Osteocyte (in vitro differentiated cells): ENCODE measurements at places on chromosomes 5 and 9. TPM values are rescaled to one million over a fixed set of nuclear protein-coding genes. Genes with fewer than 3 reads are reported as not detected.
A peak's percentile ranks its signal among the peaks of the same experiment; 100 is the strongest.

DNA sequence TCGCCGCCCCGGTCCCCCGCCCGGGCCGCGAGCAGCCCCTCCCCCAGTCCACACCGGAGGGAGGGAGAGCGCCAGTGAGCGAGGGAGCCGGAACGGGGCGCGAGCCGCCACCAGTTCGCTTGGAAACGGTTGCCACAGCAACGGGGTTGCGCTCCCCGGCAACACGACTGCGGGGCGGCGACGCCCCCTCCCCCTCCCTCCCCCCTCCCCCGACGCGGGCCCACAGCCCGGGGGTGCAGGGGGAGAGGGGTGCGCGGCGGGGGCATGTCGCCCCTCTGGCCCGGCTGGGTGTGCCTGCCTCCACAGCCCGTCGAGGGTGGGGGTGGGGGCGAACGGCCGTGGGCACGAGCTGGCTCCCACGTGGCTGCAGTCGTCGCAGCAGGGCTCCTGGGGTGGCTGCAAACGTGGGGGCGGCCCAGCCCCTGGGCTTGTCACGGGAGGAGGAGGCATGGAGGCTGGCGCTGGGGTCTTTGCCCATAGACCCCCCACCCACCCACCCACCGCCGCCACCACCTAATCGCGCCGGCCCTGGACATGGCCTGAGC, 524 bp downstream of the PRR7 start:
- DNase-seq: no peak
- no peaks in the 10 kb centered on the region for H3K27me3 ChIP-seq
- H3K4me3 ChIP-seq: peak overlapping the region; percentile 64
- no peak overlapping the region for H3K27ac ChIP-seq
- H3K4me1 ChIP-seq: peaks cover 20% of the 10 kb centered on the region

The PCDHB13 gene
- total RNA-seq: 2.2 and 2.4 TPM in 2 replicates

- H3K4me3 ChIP-seq: no peak overlapping the region
- DNase-seq: no peak
- H3K4me1 ChIP-seq: peaks cover 25% of the 10 kb centered on the region
Measured at GRCh38 chr5:125894383-125894782, 528.8 kb upstream of the GRAMD2B start.

GRCh38 chr5:151612689-151613427, 21.7 kb upstream of the FAT2 start:
- H3K4me1 ChIP-seq: peaks cover 23% of the 10 kb centered on the region
- no peak overlapping the region for H3K4me3 ChIP-seq
- H3K36me3 ChIP-seq: no peaks in the 10 kb centered on the region
- no peak overlapping the region for H3K27ac ChIP-seq

GRCh38 chr5:127934791-127935256, 148.7 kb upstream of the SLC12A2 start:
- peaks cover 23% of the 10 kb centered on the region for H3K4me1 ChIP-seq
- H3K36me3 ChIP-seq: no peaks in the 10 kb centered on the region
- H3K27me3 ChIP-seq: no peaks in the 10 kb centered on the region
- H3K27ac ChIP-seq: peak overlapping the region; percentile 74
- DNase-seq: no peak

The C9orf153 gene
- 0.40 TPM in 1 of 2 replicates, not detected in the other for total RNA-seq

DNA sequence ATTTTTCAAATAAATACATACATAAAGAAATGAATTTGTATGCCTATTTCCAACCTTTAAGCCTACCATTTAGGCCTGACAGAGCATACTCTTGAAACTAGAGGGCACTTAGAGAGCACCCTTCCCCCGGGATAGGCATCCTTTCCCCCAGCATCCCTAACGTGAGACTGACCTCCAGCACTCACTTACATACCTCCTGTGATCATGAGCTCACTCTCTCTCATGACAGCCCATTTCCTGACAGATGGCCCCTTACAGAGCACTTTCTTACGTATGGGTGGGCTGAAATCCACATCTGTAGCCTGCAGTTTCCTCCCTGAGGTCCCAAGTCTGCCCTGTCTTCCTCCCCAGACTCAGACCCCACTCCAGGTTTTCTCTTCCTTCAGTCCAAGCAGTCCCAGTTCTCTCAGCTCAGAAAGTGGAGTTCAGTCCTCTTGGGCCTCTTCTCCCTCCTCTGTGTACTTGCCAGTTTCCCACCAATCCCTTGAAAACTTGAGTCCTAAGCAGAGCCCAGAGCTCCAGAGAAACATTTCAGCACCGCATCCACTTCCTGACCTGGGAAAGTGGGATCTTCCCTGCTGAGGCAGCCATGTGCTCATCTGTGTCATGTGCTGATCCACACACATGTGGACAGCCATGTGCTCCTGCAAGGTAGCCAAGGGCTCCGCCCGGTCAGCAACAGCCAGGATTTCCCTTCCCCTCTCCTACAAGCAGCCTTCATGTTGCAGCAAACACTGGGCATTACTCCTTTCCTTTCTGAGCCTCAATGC, 2.2 kb upstream of the CDX1 start:
- no peak overlapping the region for H3K4me3 ChIP-seq
- DNase-seq: no peak
- H3K4me1 ChIP-seq: peaks cover 46% of the 10 kb centered on the region
- no peaks in the 10 kb centered on the region for H3K36me3 ChIP-seq
- peaks cover 4% of the 10 kb centered on the region for H3K27me3 ChIP-seq

The ZNF189 gene
- 17.3 and 19.0 TPM in 2 replicates for total RNA-seq

GRCh38 chr5:11323761-11324160, 562.7 kb upstream of the DAP start:
- no peak overlapping the region for H3K4me3 ChIP-seq
- no peaks in the 10 kb centered on the region for H3K27me3 ChIP-seq
- H3K27ac ChIP-seq: no peak overlapping the region
- no peaks in the 10 kb centered on the region for H3K4me1 ChIP-seq

DNA sequence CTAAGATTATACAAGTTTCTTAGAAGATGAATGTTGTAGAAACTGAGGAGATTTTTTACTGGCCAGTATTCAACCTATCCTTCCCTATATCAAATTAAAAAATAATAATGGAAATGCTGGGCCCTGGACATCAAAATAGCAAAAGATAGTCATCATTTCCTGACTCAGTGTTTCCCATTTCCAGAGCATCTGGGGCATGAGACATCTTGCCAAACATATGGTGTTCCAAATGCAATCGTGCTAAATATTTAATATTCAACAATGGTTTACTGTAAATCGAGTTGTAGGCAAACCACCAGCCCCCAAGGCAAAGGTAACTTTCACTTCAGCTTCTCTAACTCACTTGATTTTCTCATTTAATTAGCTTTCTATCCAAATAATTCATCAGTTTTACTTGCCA, 152.9 kb downstream of the FRMD3 start:
- H3K27me3 ChIP-seq: no peaks in the 10 kb centered on the region
- no peaks in the 10 kb centered on the region for H3K4me1 ChIP-seq
- no peak overlapping the region for H3K4me3 ChIP-seq
- no peak for DNase-seq
- no peak overlapping the region for H3K27ac ChIP-seq

- H3K36me3 ChIP-seq: no peaks in the 10 kb centered on the region
- H3K4me1 ChIP-seq: no peaks in the 10 kb centered on the region
- no peak overlapping the region for H3K4me3 ChIP-seq
- no peak overlapping the region for H3K27ac ChIP-seq
Measured at GRCh38 chr5:58731641-58732040, 148.8 kb downstream of the RAB3C start.

DNA sequence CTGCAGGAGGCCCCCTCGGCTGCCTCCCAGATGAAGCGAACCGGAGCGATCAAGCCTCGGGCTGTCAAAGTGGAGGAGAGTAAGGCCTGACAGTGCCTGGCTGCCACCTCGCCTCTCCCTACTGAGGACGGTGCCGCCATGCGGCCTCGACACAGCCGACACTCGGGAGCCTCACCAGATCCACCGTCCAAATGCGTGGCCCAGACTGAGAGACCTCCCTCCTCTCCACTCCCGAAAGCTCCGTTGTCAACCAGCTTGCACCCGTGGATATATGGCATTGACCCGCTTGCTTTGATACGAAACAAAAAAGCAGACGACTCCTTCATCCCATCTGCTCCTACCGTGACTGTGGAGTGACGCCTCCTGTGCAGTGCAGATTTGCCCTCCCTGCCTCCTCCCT, 6.9 kb upstream of the POMT1 start:
- peaks cover 2% of the 10 kb centered on the region for H3K4me1 ChIP-seq
- no peak overlapping the region for H3K4me3 ChIP-seq
- no peaks in the 10 kb centered on the region for H3K27me3 ChIP-seq
- DNase-seq: no peak

DNA sequence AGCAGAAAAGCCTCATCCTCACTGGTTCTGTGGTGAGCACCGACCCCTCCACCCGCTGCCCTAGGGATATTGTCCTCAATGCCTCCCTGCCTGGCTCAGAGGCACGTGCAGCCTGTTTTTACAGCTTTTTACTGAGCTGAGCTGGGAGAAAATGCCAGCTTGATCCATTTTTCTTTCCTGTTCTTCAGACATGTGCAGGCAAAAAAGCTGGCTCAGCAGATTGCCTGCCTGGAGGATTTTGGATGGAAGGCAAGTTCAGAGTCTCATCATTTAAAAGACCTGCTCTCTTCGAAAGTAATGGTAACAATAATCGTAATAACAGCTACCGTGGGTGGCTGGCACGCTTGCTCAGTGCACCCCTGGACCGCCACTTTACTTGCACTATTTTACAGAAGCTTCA, 135.0 kb upstream of the SMIM23 start:
- peak overlapping the region; percentile 64 for H3K27ac ChIP-seq
- no peak overlapping the region for H3K4me3 ChIP-seq
- H3K27me3 ChIP-seq: no peaks in the 10 kb centered on the region
- H3K4me1 ChIP-seq: peaks cover 41% of the 10 kb centered on the region
- H3K36me3 ChIP-seq: peaks cover 2% of the 10 kb centered on the region

DNA sequence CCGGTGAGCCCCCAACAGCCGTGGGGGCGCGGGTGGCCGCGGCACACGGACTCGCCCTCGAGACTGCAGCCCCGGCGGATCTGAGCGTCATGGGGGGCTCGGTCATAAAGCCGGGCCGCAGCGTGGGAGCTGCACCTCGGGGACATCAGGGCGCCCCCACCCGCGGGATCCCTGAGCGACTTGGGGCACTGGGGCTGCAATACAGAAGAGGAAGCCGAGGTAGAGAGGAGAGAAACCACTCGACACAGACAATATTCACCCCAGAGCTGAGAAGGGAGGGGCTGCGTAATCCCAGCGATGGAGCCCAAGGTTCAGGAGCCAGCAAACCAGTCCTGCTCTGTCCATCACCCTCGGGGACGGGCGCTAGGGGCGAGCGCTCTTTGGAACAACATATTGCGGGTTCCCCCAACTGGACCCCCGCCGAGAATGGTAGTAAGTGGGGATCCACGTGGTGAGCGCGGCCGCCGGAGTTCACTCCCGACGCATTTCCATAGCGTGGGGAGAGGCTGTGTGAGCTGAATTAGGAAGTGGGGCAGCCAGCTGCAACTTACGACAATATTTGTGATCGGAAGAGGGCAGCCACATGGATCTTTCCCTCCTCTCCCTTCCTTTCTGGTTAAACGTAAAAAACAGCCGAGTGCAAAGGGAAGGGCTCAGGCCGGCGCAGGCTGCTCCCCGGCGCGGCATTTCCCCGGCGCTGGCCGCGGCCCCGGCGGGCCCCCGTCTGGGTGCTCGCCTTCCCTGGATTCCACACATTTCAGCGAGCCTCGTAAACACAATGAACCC, 9.9 kb downstream of the PTCH1 start:
- H3K4me1 ChIP-seq: peaks cover 25% of the 10 kb centered on the region
- no peaks in the 10 kb centered on the region for H3K27me3 ChIP-seq
- H3K4me3 ChIP-seq: peak overlapping the region; percentile 93
- DNase-seq: no peak
- H3K36me3 ChIP-seq: no peaks in the 10 kb centered on the region
- peak overlapping the region; percentile 91 for H3K27ac ChIP-seq

DNA sequence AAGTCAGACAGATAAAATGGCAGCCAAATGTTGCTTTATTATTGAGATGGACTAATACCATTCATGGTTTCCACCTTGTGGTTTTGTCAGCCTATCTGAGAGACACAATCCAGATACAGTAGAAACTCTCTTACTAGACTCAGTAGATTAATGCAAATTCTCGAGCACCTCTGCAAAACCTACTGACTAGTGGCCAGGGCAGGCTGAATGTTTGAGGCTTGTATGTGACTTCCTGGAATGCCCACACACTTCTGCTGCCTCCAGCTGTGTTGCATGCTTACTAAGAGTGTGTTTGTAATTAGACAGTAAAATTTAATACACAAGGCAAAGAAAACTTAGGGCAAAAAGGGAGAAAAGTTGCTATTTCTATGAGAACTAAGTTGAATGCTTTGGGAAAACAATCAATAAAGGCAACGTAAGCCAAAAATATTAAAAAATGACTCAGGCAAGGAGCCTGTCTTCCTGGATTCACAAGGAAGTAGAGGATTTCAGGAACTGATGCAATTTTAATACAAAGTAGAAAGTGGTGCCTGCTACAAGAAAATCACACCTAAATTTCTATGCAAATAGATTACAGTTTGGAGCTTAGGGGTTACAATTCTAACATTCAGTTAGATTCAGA, 30.2 kb upstream of the CCNG1 start:
- no peak for DNase-seq
- no peak overlapping the region for H3K4me3 ChIP-seq
- H3K36me3 ChIP-seq: no peaks in the 10 kb centered on the region

GRCh38 chr5:142109331-142110045, 909 bp downstream of the NDFIP1 start:
- peak overlapping the region; percentile 94 for H3K4me3 ChIP-seq
- no peaks in the 10 kb centered on the region for H3K27me3 ChIP-seq
- peak overlapping the region; percentile 95 for H3K27ac ChIP-seq

The FOXD4L5 gene
- 0.16 and 0.35 TPM in 2 replicates for total RNA-seq

DNA sequence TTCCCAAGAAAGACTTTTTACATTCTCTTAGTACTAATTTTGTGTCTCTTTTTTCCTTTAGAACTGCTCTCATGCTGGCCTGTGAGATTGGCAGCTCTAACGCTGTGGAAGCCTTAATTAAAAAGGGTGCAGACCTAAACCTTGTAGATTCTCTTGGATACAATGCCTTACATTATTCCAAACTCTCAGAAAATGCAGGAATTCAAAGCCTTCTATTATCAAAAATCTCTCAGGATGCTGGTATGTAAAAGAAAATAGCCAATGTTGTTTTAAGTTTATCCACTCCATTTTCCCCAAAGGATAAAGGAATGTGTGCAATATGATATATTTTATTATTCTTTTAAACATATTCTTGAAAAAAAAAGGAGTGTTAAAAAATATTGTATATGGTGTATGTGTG, 27.3 kb upstream of the TTC23L start:
- no peak for DNase-seq
- H3K27me3 ChIP-seq: no peaks in the 10 kb centered on the region
- no peak overlapping the region for H3K4me3 ChIP-seq

GRCh38 chr9:94767331-94768072, 41.0 kb downstream of the AOPEP start:
- peaks cover 17% of the 10 kb centered on the region for H3K4me1 ChIP-seq
- no peak overlapping the region for H3K4me3 ChIP-seq
- no peak for DNase-seq

The SLC36A3 gene
- total RNA-seq: not detected in 2 replicates

- H3K27me3 ChIP-seq: no peaks in the 10 kb centered on the region
- no peak overlapping the region for H3K4me3 ChIP-seq
- H3K27ac ChIP-seq: no peak overlapping the region
- no peak for DNase-seq
Measured at GRCh38 chr9:14205463-14205862, 108.5 kb downstream of the NFIB start.

The PCDHA10 gene
- 6.0 and 6.1 TPM in 2 replicates for total RNA-seq

The AUH gene
- total RNA-seq: 14.6 and 14.8 TPM in 2 replicates

The C8G gene
- total RNA-seq: 1.3 and 1.7 TPM in 2 replicates
